ENCODE measurements at places on chromosomes 2 and 18.

DNA sequence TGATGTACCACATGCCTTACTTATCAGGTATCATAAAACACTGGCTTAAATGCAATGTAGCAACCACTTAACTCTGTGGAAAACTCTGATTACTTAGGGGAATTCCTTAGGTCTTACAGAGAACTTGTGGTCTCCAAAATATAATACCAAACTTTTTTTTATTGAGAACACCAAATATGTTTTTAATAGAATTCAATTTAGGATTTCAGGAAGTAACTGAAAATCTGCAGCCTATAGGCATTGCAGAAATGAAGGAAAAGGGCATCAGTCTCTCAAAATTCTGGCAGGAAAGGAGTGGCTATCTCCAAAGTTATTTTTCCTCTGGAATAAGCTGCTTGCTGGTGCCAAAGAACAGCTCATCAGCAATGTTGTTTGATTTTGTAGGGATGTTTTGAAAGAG, 105.3 kb upstream of the UGP2 start:
- peak; percentile 41 for DNase-seq

DNA sequence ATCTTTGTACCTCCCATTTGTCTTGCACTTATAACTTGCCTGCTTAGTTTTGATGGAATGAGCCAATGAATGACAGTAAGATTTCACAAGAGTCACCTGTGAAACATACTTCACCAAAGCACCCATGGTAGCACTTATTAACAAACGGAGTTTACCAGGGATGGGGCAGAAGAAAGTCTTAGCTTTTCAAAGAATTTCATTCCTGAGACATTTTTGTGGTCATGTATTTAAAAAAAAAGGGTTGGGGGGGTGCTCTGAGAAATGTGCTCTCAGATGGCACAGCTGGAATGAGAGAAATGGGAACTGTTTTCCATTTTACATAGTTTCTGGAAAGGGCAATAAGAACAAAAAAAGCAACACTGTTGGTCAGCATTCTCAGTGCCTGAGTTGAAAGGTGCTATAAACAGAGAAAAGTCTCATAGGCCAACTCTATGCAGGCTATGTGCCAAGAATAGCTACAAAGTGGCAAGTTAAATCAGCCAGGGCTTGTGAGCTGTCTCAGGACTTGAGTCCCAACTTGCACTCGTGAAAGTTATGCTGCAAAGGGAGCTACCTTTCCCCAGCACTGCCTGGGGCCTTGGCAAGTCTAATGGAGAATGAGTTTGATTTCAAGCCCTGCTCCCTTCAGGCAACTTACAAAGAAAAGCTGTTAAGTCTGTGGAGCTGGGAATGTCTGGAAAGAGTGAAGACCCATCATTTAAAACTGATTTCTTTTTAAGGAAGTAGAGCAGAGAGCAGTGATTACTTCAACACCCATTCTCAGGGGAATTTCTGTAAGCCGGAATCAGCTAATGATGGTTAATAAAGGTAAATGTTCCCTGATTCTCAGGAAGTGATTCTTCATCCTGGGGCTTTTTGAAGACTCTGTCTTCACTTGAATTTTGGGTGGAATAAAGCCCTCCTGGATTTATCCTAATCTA, 170.6 kb downstream of the SLC8A1 start:
- peak; percentile 64 for DNase-seq

GRCh38 chr18:33901894-33902512, 322.7 kb downstream of the NOL4 start:
- no peak for DNase-seq

DNA sequence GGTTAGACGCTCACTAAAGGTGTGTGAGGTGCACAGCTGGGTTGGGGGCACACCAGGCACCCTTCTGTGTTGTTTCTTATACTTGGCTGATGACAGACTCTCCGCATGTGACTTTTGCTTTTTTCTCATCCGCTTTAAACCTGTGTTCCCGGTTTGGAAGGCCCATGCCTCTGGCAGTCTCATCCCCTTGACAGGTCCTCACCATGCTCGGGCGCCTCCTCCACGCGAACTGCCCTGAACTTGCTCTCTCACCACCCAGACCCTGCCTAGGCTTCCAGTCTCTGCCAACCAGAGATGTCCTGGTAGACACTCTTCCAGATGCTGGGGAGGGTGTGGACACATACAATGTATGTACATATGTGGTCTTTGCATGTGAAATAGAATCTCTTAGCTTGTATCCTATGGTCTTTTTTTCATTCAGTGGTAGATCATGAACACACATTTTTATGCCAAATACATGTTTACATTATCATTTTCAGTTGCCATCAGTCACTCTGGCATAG, 79.8 kb downstream of the LIMS1 start:
- DNase-seq: no peak

DNA sequence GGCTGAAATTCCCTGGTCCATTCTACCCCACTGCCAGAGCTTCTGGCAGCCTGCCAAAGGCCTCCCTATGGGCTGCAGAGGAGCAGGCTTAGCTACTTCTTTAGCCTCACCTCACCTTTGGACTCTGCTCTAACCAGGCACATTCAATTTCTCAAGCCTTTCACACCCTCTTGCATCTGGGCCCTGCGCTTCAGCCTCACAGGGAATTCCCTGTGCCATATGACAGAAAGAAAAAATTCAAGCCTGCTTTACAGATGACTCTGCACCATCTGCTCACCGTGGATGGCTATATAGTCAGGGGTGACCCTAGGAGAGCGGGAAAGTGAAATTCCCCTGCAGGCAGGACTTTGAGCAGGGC, 62.5 kb downstream of the REEP1 start:
- peak; percentile 22 for DNase-seq

- DNase-seq: no peak
Measured at GRCh38 chr18:57243624-57244179, 96.8 kb downstream of the BOD1L2 start.

DNA sequence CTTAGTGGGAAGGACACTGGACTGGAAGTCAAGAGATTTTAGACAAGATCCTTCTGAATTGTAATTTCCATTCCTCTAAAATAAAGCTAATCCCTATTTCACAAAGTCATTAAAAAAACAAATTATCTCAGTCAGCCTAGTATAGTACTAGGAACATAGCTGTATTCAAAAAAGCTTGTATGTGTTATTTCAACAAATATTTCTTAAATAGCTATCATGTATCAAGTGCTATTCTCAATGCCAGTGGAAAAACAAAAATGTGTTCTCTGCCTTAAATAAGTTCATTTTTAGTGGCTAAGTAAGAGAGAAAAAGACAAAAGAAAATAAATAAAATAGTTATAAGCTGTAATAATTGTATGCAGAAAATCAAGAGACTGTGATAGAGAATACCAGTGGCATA, 541.8 kb upstream of the CDH2 start:
- no peak for DNase-seq
